Heart left ventricle (tissue), 16 donors: ENCODE measurements at places on chromosomes 3 and 15. TPM values are rescaled to one million over a fixed set of nuclear protein-coding genes. Genes with fewer than 3 reads are reported as not detected.

The LYSMD2 gene
- polyA plus RNA-seq: 5.3 TPM

The GUCA1C gene
- 0.14 TPM for polyA plus RNA-seq

GRCh38 chr3:136658946-136659682 lies 93.1 kb downstream of the STAG1 start:
- peak; percentile 18 for DNase-seq

GRCh38 chr3:188712248-188712924 lies 459.4 kb upstream of the TPRG1 start:
- DNase-seq: no peak

- DNase-seq: no peak
Measured at GRCh38 chr3:130929804-130930203, 35.9 kb downstream of the ATP2C1 start.

- no peak for DNase-seq
Measured at GRCh38 chr15:85494048-85494777, 113.8 kb downstream of the AKAP13 start.

GRCh38 chr3:161291191-161291901 lies 70.2 kb downstream of the NMD3 start:
- DNase-seq: no peak
